Effector memory CD4-positive, alpha-beta T cell (primary cell): ENCODE measurements at places on chromosomes 1 and 21.

DNA sequence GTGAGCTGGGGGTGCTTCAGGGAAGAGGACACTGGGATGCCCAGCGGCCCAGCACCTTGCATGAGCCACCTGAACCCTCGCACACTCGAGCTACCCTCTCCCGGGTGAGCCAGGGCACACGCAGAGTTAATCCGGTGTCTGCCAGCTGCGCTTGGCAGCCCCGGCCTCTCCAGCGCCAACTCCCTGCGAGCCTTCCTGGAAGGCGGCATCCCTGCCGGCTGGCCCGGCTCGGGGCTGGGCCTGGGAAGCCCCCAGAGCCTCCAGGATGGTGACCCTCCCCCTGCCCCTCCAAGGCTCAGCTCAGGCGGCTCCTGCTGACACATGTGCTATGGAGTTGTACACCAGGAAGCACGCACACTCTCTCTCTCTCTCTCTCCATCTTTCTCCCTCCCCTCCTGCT lies 48.7 kb downstream of the RAP1GAP start:
- no peak overlapping the region for H3K4me3 ChIP-seq
- no peak for DNase-seq
- no peaks in the 10 kb centered on the region for H3K36me3 ChIP-seq

DNA sequence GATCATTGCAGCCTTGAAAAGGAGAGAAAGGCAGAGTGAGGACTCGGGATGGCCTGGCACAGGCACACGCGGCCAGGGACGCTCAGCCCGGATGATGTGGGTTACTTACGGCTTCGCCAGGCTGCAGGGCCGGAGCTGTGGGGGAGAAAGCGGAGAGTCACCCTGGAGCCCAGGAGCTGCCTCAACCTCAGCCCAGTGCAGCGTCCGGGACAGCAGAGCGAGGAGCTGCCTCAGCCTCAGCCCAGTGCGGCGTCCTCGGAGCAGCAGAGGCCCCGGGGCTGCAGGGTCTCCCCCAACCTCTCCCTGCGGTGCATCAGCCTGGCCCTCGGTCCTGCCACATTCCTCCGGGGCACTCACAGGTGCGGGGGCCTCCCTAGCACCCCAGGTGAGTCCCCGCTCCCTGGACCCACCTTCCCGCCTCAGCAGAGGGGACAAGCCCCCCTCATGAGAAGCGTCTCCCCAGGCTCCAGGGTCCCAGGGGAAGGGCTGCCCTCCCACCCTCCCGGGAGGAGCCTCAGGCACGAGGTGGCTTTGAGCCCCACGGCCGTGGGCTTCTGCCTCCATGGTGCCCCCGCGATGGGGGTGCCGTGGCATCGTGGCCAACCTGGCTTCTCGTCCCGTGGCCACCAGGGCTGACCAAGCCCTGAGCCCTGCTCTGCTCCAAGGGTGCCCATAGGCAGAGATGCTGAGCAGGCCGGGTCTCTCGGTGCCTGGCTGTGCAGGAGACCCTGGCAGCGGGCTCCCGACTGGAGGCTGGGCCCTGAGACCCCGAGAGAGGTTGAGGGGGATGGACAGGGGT lies 10.5 kb upstream of the RNF223 start:
- H3K27me3 ChIP-seq: no peaks in the 10 kb centered on the region
- DNase-seq: no peak
- no peaks in the 10 kb centered on the region for H3K36me3 ChIP-seq
- peaks cover 9% of the 10 kb centered on the region for H3K4me1 ChIP-seq
- no peak overlapping the region for H3K27ac ChIP-seq
- no peak overlapping the region for H3K4me3 ChIP-seq

DNA sequence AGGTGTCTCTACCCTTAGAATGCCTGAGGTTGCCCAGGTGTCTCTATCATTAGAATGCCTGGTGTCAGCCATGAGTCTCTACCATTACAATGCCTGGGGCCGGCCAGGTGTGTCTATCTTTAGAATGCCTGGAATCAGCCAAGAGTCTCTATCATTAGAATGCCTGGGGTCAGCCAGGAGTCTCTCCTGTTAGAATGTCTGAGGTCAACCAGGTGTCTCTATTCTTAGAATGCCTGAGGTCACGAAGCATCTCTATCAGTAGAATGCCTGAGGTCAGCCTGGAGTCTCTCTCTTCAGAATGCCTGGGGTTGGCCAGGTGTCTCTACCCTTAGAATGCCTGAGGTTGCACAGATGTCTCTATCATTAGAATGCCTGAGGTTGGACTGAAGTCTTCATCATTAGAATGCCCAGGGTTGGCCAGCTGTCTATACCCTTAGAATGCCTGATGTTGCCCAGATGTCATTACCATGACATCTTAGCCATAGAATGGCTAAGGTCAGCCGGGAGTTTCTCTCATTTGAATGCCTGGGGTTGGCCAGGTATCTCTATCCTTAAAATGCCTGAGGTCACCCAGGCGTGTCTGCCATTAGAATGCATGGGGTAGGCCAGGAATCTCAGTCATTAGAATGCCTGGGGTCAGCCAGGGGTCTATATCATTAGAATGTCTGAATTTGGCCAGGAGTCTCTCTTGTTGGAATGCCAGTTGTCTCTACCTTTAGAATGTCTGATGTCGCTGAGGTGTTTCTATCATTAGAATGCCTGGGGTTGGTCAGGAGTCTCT lies 44.0 kb downstream of the RNF187 start:
- no peak overlapping the region for H3K27ac ChIP-seq
- no peak for DNase-seq
- H3K4me1 ChIP-seq: no peaks in the 10 kb centered on the region
- H3K36me3 ChIP-seq: no peaks in the 10 kb centered on the region
- peaks cover 19% of the 10 kb centered on the region for H3K27me3 ChIP-seq
- no peak overlapping the region for H3K4me3 ChIP-seq

DNA sequence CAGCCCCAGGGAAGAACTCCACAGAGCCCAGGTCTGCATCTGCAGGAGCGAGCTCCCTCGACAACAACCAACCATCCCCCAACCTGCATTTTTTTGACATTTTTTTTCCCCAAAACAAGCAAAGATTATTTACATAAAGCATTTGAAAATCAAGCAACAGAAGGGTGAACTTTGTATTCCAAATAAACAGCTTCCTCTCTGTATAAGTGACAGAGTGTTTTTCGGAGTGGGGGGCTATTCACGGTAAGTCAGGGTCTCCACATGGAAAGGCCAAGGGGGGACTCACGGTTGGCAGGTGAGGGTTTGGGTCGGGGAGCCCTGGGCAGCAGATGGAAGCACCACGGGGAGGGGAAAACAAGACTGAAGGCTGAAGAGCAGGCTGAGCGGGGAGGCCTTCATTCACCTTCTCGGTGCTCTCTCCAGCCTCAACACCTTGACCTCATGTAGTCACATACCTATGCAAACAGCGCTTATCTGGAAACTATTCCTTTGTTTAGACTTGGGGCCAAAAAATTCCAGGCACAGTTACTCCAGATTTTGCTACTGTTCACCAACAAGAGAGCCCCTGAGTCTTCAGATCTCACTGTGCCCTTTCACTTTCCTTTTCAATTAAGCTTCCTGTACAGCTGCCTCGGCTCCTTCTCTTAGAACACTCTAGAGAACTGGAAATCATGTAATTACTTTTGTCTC lies 27.6 kb downstream of the C2CD2 start:
- H3K36me3 ChIP-seq: no peaks in the 10 kb centered on the region
- DNase-seq: no peak
- peaks cover 4% of the 10 kb centered on the region for H3K4me1 ChIP-seq
- H3K4me3 ChIP-seq: peak overlapping the region; percentile 58
- no peaks in the 10 kb centered on the region for H3K27me3 ChIP-seq
- peak overlapping the region; percentile 69 for H3K27ac ChIP-seq

DNA sequence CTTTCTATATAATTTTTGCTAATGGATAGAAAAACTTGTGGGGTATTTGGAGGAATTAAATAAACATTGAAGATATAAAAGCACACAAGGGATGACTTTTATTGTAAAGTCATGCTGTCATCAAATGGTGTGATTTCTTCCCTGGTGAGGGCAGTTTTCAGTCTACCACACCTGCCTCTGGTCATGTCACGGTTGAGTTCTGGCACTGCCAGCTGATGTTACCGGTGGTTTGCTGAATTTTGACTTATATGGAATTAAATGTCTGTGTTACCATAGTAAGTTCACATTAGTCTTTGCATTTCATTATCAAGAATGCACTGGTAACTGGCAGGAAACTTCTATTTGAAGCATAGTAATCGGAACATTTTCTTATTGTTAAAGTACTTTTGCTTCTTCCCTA lies 13.4 kb downstream of the S1PR1 start:
- H3K36me3 ChIP-seq: no peaks in the 10 kb centered on the region
- H3K27ac ChIP-seq: no peak overlapping the region
- no peak overlapping the region for H3K4me3 ChIP-seq
- H3K27me3 ChIP-seq: no peaks in the 10 kb centered on the region
- DNase-seq: no peak
- H3K4me1 ChIP-seq: peaks cover 13% of the 10 kb centered on the region

- no peak for DNase-seq
- H3K4me3 ChIP-seq: no peak overlapping the region
- no peaks in the 10 kb centered on the region for H3K4me1 ChIP-seq
- no peaks in the 10 kb centered on the region for H3K36me3 ChIP-seq
- H3K27ac ChIP-seq: no peak overlapping the region
Measured at GRCh38 chr1:9028921-9029705, 2.9 kb upstream of the SLC2A7 start.

GRCh38 chr1:242146652-242147051 lies 147.8 kb upstream of the MAP1LC3C start:
- H3K27me3 ChIP-seq: no peaks in the 10 kb centered on the region
- no peak overlapping the region for H3K27ac ChIP-seq
- H3K4me1 ChIP-seq: no peaks in the 10 kb centered on the region
- DNase-seq: no peak
- H3K4me3 ChIP-seq: no peak overlapping the region

DNA sequence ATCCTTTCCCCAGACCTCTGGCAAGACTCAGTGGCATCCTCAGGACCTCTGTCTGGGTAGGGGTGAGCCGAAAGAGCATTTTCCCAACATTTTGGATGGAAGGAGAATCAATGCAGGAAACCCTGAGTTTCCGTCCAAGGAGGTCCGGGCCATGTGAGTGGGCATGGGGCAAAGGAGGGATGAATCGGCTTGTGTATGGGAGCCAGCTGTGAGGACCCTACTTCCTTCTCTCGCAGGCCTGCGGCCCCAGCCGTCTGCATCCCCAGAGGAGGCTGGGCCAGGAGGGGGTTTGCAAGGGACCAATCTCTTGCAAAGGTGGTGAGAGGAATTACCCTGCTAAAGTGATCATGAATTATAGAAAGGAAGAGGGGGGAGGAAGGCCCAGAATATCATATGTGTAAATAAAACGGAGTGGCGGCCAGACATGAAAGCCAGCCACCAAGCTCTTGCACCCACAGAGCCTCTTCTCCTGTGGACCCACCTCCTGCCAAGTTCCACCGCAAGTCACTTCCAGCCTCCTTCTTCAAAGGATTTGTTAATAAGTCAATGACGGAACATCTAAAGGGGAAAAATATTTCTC lies 48.2 kb upstream of the POU3F1 start:
- no peaks in the 10 kb centered on the region for H3K27me3 ChIP-seq
- H3K4me3 ChIP-seq: no peak overlapping the region
- no peak for DNase-seq
- no peaks in the 10 kb centered on the region for H3K36me3 ChIP-seq
- no peaks in the 10 kb centered on the region for H3K4me1 ChIP-seq
- no peak overlapping the region for H3K27ac ChIP-seq

- H3K36me3 ChIP-seq: peaks cover 6% of the 10 kb centered on the region
- no peaks in the 10 kb centered on the region for H3K4me1 ChIP-seq
- DNase-seq: no peak
- no peak overlapping the region for H3K27ac ChIP-seq
- no peaks in the 10 kb centered on the region for H3K27me3 ChIP-seq
- no peak overlapping the region for H3K4me3 ChIP-seq
Measured at GRCh38 chr1:8503842-8504241, 185.9 kb downstream of the SLC45A1 start.

DNA sequence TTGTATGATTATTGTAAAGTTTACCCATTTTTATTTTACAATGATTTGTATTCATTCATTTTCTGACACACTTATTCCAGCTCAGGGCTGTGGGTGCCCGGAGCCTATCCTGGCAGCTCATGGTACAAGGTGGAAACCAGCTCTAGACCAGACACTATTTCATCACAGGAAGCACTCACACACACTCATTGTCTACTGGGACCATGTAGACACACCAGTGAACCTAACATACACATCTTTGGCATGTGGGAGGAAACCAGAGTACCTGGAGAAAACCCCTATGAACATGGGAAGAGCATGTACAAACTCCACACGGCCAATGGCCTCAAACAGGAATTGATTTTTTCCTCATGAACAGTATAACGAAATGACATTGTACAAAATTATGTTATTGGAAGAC lies 2.4 kb downstream of the DTL start:
- H3K36me3 ChIP-seq: no peaks in the 10 kb centered on the region
- no peak overlapping the region for H3K4me3 ChIP-seq
- H3K4me1 ChIP-seq: peaks cover 10% of the 10 kb centered on the region
- H3K27me3 ChIP-seq: no peaks in the 10 kb centered on the region

DNA sequence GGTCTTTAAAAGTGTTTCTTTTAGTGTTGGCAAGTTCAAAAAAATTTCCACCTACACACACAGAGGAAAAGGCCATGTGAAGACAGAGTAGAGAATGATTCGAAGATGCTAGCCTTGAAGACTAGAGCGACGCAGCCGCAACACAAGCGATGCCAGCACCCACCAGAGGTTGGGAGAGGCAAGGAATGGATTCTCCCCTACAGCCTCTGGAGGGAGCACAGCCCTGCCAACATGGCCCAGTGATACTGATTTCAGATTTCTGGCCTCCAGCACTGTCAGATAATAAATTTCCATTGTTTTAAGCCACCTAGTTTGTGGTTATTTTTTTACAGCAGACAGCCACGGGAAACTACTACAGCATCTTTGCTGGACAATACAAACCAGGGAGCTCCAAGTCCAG lies 6.9 kb upstream of the ADAR start:
- peaks cover 4% of the 10 kb centered on the region for H3K4me1 ChIP-seq
- DNase-seq: no peak
- H3K27me3 ChIP-seq: no peaks in the 10 kb centered on the region
- no peaks in the 10 kb centered on the region for H3K36me3 ChIP-seq
- H3K4me3 ChIP-seq: no peak overlapping the region

DNA sequence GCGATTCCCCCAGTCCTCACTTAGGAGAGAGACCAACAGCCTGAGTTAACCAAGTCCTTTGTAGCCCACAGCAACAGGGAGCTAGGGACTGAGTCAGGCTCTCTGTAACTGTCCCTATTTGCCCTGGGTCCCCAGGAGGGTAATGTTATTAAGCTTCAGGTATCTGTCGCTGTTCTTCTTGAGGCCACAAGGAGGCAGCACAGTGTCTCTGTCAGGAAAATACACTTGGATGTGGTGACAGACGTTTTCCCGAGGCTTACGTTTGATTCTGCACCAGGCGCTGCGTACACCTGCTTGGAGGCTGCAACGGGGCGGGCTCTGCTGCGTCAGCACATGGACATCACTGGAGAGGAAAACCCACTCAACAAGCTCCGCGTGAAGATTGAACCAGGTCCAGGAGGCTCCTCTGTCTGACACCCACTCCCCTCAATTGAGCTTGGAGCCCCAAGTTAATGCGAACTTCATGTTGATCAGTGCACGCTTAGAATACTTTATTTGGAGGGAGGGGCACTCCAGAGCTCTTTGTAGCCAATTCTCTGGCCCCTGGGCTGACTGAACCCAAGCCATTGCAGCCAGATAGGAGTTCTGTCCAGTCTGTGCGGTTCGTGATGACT lies 10.7 kb upstream of the ELF3 start:
- H3K4me3 ChIP-seq: no peak overlapping the region
- no peaks in the 10 kb centered on the region for H3K27me3 ChIP-seq
- H3K4me1 ChIP-seq: no peaks in the 10 kb centered on the region
- peaks cover 46% of the 10 kb centered on the region for H3K36me3 ChIP-seq
- DNase-seq: no peak
